Daoy (cell line): ENCODE measurements at places on chromosomes 12 and 14.

- DNase-seq, result no peak
Observed at GRCh38 chr12:76340680-76341435, 7.4 kb downstream of the BBS10 start.

DNA sequence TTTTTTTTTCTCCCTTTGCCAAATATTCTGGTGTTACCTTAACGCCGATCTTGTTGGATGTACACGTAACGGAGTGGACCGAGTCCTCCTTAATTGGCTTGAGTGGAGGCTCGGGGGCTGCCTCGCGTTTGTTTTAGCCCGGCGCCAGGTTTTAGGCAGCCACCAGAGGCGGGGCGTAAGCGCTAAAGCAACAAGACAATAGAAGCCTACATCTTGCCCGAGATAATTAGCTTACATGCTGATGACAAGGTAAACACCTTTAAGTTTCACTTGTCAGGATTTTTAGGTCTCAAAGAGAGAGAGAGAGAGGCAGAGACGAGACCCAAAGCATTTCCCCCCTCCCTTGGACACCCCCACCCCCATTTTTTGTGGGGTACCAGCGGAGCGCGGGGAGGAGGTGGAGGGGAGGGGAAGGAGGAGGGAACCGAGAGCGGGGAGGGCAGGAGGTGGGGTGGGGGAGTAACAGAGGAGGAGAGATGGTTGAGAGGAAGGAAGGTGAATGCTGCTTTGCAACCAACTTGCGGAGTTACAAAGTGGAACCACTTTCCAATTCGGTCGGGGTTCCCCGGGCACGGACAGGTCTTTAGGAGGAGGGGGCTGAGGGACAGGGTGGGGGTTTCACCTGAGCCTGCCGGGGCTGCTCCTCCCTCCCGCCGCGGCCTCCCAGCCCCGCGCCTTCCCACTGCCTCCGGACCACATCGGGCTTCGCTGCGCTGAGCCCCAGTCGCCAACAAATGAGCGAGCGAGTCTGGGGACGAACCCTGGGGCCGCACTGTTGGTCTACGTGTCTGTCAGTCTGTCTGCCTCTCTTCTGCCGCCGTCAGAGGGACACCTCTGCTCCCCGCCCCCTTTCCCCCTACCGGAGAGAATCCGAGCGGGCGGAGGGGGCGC, at the start of gene NKX2-1:
Gene NKX2-1, minus strand, starts transcription at position 802 of the 891 bp plus-strand sequence. Its CDS starts 103 bp downstream, at position 699.
- peak; percentile 91 for DNase-seq

- no peak for DNase-seq
Observed at GRCh38 chr14:68633131-68633991, 159.5 kb downstream of the ZFP36L1 start.

DNA sequence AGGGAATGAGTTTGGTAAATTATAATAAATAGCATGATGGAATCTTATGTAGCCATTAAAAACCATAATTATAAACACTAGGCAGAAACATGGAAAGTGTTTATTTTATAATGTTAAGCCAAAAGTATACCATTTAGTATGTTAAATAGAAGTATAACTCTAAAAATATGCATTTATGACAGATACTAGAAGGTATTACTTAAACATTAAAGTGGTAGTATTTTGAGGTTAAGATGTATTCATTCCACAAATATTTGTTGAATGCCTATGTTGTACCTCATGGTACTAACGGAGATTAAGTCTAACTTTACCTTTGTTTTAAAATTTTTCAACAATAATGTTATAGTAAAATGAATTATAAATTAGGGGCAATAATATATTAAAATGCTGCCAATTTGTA, 24.1 kb downstream of the TTC8 start:
- no peak for DNase-seq

- no peak for DNase-seq
Observed at GRCh38 chr12:15605881-15606590, 183.2 kb downstream of the EPS8 start.

DNA sequence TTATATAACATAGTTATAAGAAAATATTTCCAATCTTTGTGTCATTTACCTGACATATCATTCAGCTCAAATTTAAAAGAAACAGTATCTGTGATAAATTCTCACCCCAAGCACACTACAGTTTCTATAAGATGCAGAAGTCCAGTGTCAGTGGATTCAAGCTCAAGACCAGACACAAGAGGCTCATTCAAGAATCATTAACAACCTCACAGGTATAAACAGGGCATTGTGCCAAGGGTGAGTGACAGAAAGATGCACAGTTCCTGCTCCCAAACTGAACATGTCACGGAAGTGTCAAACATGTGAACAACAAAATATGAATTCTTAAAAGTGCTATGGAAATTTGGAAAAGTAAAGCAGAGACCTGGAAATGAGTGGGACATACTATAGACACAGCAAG, 12.8 kb downstream of the ATP2B1 start:
- DNase-seq, result no peak

GRCh38 chr12:66756631-66757030, 77.8 kb upstream of the GRIP1 start:
- DNase-seq, result no peak

GRCh38 chr12:104887452-104887851, 70.6 kb downstream of the SLC41A2 start:
- no peak for DNase-seq
